CD4-positive, alpha-beta memory T cell (primary cell): ENCODE measurements at places on chromosomes 6 and 20.

GRCh38 chr6:24108056-24108455, 18.0 kb upstream of the NRSN1 start:
- no peak for DNase-seq

DNA sequence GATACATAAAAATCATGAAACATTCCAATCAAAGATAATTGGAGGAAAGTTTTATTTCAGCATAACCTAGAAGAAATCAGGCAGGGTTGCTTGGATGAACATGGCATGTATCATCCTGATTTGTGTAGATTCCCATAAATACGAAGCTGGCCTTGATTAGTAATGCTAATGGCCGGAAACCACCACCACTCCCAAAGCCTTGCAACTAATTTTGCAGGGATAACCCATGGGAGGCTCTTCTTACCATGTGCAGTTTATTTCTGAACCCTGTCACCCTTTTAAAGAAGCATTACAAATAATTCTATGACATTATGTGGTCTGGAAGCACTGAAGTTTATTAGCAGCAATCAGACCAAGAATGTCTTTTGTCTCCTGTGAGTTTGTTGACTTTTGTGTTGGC, 80.8 kb downstream of the AIG1 start:
- DNase-seq = no peak

- DNase-seq = no peak
Measured at GRCh38 chr20:38302786-38303185, 1.2 kb upstream of the BPI start.

DNA sequence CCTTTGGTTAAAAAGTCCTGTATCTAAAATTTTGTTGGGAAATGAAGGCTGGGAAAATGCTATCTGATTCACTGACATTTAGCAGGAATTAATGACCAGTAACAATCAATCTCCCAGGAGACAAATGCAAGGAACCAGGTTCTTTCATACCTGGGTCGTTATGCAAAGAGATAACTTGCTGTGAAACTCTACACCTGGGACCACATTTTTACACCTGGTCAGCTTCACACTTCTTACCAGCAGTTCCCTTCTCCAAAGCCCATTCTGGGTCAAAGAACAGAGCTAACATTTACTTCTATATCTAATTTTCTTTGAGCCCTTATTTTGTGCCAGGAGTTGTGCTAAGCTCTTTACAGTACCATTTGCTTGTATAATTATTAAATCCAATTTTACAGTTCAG, 27.4 kb upstream of the STXBP5 start:
- no peak for DNase-seq

GRCh38 chr6:138844192-138844591, 48.3 kb downstream of the ECT2L start:
- DNase-seq = no peak

- no peak for DNase-seq
Measured at GRCh38 chr20:19990850-19991249, 26.3 kb upstream of the NAA20 start.

DNA sequence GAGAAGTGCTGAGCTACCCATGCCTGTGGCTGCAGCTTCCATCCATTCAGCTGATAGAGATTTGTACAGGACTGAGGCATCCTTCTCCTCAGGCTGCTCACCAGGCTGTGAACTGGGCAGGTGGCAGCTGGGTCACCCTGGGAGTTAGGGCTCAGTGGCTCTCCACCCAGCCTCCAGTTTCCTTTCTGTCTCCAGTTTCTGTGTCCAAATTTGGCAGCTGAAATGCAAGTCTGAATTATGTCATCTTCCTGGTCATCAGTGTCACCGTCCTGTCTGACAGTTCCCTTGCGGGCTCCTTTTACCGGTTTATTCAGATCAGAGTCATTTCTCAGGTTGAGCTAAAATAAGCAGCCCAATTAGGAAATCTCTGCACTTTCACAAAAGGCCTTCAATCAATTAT, 93.3 kb downstream of the EDN1 start:
- no peak for DNase-seq

DNA sequence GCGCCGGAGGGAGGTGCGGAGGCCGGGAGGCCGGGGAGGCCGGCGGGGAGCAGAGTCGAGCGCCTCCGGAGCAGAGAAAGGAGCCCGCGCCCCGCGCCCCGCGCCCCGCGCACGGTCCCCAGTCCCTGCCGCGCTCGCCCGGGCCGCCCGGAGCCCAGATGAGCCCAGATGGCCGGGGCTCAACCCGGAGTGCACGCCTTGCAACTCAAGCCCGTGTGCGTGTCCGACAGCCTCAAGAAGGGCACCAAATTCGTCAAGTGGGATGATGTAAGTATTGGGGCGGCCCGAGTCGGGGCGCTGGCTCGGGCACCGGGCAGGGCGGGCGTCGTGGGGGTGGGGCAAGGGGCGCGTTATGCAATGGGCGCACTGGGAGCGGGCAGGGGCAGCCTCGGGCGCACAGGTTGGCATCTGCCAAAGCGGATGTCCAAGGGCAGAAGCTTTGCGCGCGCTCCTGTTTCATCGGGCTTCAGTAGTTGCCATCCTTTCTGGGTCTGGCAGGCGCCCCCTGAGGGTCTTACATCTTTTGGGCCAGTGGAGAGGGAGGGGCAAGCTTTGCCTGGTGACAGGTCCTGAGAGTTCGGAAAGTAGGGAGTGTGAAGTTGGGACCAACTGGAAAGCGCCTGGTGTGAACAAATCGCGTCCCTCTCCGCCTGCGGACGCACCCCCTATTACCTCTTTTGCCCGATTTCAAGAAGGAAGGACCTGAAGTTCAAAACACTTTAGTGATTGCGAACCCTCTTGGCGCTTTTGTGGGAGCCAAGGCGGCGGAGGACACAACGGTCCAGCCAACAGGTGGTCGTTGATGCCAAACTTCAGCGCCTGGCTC, 631 bp downstream of the PLCB1 start:
- no peak for DNase-seq

DNA sequence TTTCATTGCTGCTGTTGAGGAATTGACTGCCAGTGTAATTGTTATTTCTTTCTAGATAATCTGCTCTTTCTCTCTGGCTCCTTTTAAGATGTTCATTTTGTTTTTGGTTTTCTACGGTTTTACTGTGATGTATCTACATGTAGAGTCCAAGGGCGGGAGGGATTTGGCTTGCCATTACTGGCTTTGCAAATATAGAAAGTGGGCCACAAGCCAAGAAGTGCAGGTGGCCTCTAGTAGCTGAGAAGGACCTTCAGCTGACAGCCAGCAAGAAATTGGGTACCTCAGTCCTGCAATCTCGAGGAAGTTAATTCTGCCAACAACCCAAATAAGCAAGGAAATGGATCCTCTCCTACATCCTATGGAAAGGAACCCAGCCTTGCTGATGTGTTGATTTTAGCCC, 42.8 kb upstream of the GLP1R start:
- no peak for DNase-seq

- no peak for DNase-seq
Measured at GRCh38 chr6:15368873-15369272, 123.0 kb downstream of the JARID2 start.

DNA sequence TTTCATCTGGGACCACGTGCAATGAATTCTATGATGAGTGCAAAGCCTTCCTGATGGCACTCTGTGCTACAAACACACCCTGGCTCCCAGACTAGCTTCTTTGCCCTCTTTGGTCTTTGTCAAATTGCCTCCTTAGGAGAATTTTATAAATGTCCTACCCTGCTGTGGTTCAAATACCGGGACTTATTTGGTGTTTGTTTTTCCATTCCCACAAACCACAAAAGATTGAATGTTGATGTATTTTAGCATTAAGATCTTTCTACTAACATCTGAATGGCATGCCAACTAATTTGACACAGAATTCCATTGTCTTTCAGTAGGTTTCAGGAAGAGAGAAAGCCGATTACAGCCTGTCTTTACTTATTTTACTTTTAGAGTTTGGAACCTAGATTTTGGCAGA, 424.2 kb upstream of the SLC35B3 start:
- DNase-seq = no peak

DNA sequence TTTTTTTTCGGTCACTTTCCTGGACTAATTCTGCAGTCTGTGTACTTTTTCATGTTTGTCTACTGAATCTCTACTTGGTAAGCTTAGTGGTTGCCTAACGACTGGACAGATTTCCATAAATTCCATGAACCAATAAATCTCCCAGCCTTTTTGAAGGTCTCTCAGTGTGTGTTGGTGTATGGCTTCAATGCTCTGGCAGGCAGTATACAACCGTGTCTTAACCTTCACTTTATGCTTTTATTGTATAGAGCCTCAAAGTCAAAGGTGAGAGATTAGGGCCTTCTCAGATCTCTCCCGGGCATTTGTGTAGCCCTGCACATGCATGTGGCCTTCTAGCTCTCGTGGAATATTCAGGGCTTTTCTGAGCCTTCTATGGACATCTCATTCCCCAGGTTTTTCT, 14.3 kb upstream of the CMTR1 start:
- no peak for DNase-seq

DNA sequence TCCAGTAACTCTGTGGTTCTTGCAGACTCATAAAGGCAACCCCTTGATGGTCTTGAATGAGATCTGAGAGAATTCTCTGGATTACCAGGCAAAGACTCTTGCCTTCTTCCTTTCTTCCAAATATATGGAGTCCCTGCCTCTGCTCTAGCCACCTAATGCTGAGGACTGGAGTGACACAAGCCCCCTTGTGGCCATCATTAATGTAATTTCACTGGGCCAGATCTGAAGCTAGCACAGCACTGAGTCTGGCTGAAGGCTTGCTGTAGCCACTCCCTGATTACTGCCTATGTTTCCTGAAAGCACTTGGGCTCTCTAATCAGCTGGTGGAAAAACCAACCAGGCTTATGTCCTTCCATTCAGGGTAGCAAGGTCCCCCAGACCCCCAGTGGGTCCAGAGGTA, 559.3 kb upstream of the IRAK1BP1 start:
- DNase-seq = no peak

GRCh38 chr6:138572167-138572875, 73.0 kb upstream of the NHSL1 start:
- DNase-seq = no peak

DNA sequence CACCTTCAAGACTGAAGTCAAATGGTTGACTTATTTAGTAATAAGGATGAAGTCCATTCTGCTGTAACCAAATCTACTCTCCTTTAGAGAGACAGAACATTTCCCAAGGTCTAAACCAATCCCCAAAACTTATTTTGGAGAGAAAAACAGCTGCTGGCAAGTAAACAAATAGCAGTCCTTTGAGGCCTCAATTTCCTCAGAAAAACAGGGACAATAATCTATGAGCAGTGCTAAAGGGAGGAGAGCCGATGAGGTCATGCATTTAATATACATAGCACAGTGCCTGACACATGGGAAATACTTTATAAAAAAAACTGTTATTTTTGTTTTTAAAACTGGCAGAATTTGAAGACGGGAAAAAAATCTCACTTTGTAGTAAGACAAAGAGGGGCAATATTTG, 526.0 kb downstream of the EPM2A start:
- no peak for DNase-seq

DNA sequence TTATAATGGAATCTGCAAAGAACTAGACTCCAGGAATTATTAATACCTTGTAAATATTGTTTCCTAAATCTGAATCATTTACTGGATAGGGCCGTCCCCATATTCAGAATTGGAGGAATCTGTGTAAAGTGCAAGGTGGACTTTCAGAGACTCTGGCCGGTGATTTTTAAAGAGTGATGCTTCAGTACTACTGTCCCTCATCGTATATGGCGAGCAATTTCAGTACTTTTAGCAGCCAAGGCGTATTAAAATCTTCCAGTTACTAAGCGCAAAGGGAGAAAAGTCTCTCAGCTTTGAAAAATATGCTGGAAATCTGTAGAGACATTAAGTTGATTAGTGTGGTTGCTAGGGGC, 483 bp downstream of the SMIM26 start:
- no peak for DNase-seq

DNA sequence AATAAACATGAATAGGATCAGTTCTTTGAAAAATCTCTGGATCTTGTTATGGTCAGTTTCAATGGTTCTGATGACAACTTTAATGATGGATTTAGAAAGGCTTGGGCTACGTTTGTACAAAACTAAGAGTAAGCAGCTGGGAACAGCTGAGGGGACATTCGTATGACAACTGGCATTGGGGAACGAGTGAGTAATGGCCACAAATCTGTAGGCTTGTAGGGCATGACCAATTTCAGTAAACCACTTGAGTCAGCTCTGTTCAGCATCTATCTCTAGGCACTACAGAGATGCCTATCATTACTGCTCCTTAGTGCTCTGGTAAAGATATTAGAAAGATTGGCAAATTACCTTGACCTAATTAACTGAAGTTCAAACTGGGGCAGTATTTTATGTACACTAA, 1375.6 kb downstream of the EPHA7 start:
- no peak for DNase-seq

DNA sequence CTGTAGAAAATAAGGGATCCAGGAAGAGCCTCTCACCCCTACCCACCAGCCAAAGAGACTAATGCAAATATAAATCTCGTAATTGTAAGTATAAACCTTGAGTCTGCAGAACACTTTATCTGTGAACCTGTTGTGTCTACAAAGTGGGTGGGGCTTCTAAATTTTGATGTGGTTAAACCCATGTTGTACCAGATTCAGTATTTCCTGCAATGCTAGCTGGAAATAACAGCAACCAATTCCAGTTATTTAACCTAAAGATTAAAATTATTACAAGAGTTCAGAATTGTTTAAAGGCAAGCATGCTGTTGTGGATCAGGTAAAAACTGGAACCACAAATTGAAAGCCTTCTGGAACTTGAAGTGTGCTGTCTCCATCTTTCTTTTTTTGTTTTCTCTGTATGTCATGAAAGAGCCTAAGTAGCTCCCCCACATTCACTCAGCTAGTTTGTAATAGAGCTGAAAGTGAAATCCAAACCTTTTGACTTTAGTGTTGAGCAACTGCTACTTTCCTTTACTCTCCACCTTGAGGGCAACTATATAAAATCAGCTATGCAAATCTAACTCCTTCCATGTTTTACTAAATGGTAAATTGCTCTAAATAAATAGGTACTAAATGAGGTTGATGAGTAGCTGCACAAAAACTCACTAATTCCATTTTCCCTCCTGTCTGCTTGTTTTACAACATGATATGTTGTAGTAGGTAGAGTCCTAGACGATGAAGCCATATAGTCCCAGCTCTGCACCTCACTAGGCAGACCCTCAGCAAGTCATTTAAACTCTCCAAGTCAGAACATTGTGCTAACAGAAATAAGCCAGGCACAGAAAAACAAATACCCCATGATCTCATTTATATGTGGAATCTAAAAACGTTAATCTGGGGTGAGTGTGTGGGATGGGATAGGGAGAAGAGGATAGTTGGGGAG, 17.9 kb upstream of the THEMIS start:
- peak; percentile 74 for DNase-seq

DNA sequence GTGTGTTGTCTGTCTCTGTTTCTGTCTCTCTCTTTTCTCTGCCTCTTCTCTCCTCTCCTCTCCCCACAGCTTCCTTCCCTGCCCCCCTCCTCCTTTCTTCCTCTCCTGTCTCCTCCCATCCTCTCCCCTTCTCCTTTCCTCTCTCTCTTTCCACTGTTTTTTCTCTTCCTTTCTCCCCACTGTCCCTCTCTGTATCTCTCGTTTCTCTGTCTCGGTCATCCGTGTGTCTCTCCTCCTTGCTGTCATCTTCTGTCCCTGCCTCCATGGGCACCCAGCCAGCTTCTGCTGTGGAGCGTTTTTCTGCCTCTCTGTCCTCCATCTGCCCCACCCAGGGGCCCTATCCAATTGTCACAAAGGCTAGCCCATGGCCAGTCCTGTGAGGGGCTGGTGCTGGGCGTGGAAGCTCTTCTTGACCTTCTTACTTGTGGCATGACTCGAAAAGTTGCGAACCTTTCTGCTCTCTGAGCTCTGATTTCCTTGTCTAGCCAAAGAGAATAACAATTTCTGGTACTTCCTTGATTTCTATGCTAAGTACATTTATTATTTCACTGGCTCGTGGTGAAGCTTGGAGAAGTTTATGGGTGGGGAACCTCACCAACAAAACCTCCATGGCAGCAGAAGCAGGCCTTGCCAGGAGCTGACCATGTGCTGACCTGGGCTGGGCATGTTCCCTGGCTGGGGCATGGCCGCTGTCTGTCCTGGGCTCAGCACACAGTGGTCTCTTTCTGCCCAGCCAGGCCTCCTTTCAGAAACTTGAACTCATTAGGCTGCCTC, 69.3 kb downstream of the CEBPB start:
- no peak for DNase-seq
